CD8-positive, alpha-beta memory T cell (primary cell): ENCODE measurements at places on chromosomes 16 and 17. TPM values are rescaled to one million over a fixed set of nuclear protein-coding genes. Genes with fewer than 3 reads are reported as not detected.

- no peaks in the 10 kb centered on the region for H3K27me3 ChIP-seq
- H3K36me3 ChIP-seq, result no peaks in the 10 kb centered on the region
- H3K27ac ChIP-seq, result no peak overlapping the region
- DNase-seq, result no peak
- no peak overlapping the region for H3K4me3 ChIP-seq
- no peaks in the 10 kb centered on the region for H3K4me1 ChIP-seq
Observed at GRCh38 chr17:31680126-31680525, 178.9 kb downstream of the COPRS start.

- H3K27ac ChIP-seq, result no peak overlapping the region
- peaks cover 16% of the 10 kb centered on the region for H3K4me1 ChIP-seq
- no peak overlapping the region for H3K4me3 ChIP-seq
- no peak for DNase-seq
- H3K27me3 ChIP-seq, result no peaks in the 10 kb centered on the region
- peaks cover 21% of the 10 kb centered on the region for H3K36me3 ChIP-seq
Observed at GRCh38 chr17:39662551-39663339, 2.4 kb upstream of the TCAP start.

- no peaks in the 10 kb centered on the region for H3K4me1 ChIP-seq
- H3K36me3 ChIP-seq, result no peaks in the 10 kb centered on the region
- H3K27me3 ChIP-seq, result no peaks in the 10 kb centered on the region
- DNase-seq, result no peak
Observed at GRCh38 chr17:34126496-34126895, 128.6 kb upstream of the CCL2 start.

DNA sequence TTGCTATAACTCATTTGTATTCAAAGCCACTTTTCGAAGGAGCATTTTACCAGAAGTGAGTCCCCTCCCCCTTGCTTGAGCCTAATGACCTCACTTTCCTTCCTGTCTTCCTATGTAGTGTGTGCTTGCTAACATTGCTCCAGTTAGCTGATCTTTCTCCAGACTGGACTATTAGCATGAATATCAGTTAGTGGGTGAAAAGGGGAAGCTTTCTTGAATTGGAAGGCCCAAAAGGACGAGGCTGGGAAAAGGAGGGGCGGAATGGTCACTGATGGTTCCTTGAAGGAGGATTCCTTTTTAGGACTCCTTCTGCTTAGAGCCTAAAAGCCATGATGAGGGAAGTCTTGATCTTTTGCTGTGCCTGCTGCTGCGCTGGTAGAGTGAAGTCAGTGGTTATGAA, 11.9 kb downstream of the MAP3K3 start:
- no peak overlapping the region for H3K27ac ChIP-seq
- no peak overlapping the region for H3K4me3 ChIP-seq
- DNase-seq, result no peak
- H3K27me3 ChIP-seq, result no peaks in the 10 kb centered on the region
- H3K36me3 ChIP-seq, result peaks cover 18% of the 10 kb centered on the region
- peaks cover 10% of the 10 kb centered on the region for H3K4me1 ChIP-seq

Gene C17orf107
- total RNA-seq, result 2.3 TPM

- H3K27me3 ChIP-seq, result no peaks in the 10 kb centered on the region
- no peak for DNase-seq
- H3K27ac ChIP-seq, result no peak overlapping the region
- H3K36me3 ChIP-seq, result no peaks in the 10 kb centered on the region
- H3K4me3 ChIP-seq, result no peak overlapping the region
Observed at GRCh38 chr17:74543406-74543805, 2.5 kb downstream of the CD300C start.

DNA sequence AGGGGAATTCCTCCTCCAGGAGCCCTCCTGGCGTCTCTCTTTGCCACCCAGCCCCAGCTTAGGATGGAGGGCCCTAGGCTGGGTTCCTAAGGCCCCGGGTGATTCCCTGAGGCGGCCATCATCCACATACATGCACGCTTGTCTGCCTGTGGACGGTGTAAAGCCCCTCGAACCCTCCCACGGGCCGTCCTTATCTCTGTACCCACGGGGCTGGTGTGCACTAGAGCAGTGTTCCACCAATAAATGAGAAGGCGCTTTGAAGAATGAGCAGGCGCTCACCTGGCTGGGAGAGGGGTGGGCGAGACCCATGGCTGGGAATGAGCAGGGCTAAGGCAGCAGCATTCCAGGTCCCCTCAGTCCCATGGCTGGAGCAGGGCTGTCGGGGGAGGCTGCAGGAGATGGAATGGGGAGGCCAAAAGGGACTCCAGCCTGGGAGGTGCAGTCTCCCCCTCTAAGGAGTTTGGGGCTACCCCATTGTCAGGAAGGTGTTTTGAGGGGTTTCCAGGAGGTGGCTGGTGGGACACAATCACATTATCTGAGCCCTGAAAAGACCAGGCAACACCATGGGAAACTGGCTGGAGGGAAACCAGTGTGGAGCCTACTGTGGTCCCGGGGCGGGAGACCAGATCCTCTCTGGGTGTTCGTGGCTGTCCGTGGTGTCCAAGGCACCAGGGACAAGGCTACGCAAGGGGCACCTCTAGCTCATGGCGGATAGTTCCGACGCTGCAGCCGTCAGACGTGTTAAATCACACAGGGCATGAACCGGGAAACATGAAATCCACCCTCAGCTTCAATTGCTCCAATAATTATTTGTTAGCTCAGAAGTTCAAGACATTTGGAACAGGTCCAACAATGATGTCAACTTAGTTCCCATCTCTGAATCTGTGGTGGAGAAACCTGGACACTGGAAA, 87.5 kb upstream of the DNAH17 start:
- no peak for DNase-seq
- peaks cover 22% of the 10 kb centered on the region for H3K4me1 ChIP-seq
- no peak overlapping the region for H3K4me3 ChIP-seq
- H3K27ac ChIP-seq, result no peak overlapping the region
- no peaks in the 10 kb centered on the region for H3K36me3 ChIP-seq

- H3K36me3 ChIP-seq, result peaks cover 5% of the 10 kb centered on the region
- H3K4me1 ChIP-seq, result peaks cover 26% of the 10 kb centered on the region
- no peak for DNase-seq
- H3K27me3 ChIP-seq, result no peaks in the 10 kb centered on the region
Observed at GRCh38 chr16:9128346-9129342, 37.2 kb downstream of the HAPSTR1 start.

Gene PRSS33
- total RNA-seq, result 0.15 TPM

Gene FOXC2
- total RNA-seq, result not detected

GRCh38 chr16:4882633-4883285, 35.5 kb downstream of the UBN1 start:
- no peak overlapping the region for H3K4me3 ChIP-seq
- no peak for DNase-seq
- peaks cover 46% of the 10 kb centered on the region for H3K36me3 ChIP-seq
- H3K4me1 ChIP-seq, result no peaks in the 10 kb centered on the region
- no peak overlapping the region for H3K27ac ChIP-seq
- H3K27me3 ChIP-seq, result no peaks in the 10 kb centered on the region

DNA sequence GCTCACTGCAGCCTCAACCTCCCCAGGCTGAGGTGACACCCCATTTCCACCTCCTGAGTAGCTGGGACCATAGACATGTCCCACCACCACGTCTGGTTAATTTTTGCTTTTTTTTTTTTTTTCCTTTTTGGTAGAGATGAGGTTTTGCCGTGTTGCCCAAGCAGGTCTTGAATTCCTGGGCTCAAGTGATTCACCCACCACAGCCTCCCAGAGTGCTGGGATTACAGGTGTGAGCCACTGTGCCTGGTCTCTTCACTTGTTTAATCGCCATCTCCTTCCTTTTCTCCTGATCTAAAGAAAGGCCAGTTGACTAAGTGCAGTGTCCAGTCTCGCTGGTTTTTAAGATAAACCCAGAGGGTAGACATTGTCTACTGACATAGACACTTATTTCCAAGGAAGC, 152.0 kb downstream of the C16orf95 start:
- H3K27me3 ChIP-seq, result no peaks in the 10 kb centered on the region
- no peak overlapping the region for H3K4me3 ChIP-seq
- H3K27ac ChIP-seq, result no peak overlapping the region
- no peaks in the 10 kb centered on the region for H3K4me1 ChIP-seq
- no peak for DNase-seq

DNA sequence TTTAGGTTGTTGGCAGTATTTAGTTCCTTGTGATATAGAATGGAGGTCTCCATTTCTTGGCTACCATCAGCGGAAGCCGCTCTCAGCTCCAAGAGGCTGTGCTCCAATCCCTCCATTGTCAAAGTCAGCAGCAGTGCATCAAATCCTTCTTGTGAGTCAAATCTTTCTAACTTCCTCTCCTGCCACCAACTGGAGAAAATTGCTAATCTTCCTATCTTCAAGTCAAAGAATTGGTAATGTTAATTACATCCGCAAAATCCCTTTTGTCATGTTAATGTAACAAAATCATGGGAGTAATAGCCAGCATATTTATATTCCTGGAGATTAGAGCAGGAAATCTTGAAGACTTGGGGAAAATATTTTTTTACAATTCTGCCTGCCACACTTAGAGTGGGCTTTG, 436.4 kb upstream of the DYNLRB2 start:
- no peaks in the 10 kb centered on the region for H3K27me3 ChIP-seq
- no peak overlapping the region for H3K4me3 ChIP-seq
